ENCODE measurements at places on chromosomes 16 and 17. TPM values are rescaled to one million over a fixed set of nuclear protein-coding genes. Genes with fewer than 3 reads are reported as not detected.

GRCh38 chr17:10610884-10611283 lies 46.2 kb downstream of the MYH3 start:
- DNase-seq: no peak

- no peak for DNase-seq
Observed at GRCh38 chr16:4648917-4649316, 24.3 kb downstream of the MGRN1 start.

- no peak for DNase-seq
Observed at GRCh38 chr17:78766225-78766624, 15.8 kb downstream of the CYTH1 start.

Gene MYH1
- not detected for total RNA-seq

Gene RDM1
- not detected for total RNA-seq
